Cortex of kidney (tissue), 1 donor: ENCODE measurements at places on chromosomes 7 and 10.

DNA sequence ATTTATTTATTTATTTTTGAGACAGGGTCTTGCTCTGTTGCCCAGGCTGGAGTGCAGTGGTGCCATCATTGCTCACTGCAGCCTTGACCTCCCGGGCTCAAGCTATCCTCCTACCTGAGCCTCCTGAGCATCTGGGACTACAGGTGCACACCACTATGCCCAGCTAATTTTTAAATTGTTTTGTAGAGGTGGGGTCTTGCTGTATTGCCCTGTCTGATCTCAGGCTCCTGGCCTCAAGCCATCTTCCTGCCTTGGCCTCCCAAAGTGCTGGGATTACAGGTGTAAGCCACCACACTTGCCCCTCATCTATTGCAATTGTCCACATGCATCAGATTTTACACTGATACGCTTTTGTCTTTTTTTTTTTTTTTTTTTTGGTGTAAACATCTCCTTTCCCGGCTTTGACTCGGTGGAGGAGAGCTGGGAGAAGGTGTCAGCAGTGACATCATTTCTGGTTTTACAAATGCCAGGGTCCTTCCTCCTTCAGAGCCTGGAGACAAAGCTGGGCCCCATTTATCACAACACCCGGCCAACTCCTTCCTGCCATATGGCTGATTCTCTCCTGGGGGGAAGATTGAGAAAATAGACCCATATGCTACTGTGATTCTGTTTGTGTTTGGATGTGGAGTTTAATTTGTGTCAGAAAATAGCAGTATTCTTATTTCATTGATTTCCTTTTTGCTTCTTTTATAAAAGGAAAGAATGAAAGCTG is 61.3 kb downstream of the GALNT17 start:
- DNase-seq: no peak

- DNase-seq: no peak
These were observed 222.6 kb upstream of the PPP1R3A start for GRCh38 chr7:114141415-114141814.

DNA sequence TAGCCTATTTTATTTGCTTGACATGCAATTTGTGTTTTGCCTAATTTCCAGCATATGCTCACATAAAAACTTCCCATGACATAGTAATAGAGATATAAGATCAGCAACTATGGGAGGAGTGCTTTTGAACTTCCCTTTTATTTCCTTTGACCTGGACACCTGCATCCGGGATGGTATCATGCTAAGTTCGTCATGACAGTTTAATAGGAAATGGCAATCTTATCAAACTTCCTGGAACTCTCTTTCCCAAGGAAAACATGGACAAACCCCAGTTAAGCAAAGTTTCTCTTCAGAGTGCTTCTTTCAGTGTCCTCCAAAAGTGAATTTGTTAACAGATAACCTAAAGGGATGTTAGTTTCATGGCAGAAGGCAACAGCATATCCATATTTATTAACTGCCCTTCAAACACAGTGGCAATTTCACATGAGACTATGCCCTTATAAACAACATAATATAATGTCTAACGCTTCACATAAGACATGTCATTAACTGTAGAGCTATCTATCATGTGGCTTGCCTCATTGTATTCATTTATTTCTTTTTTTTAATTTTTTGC is 474.7 kb upstream of the SEMA3A start:
- no peak for DNase-seq

GRCh38 chr10:129078746-129079145 is 388.3 kb upstream of the MGMT start:
- no peak for DNase-seq

GRCh38 chr7:84191842-84192241 is 2.7 kb downstream of the SEMA3A start:
- no peak for DNase-seq

GRCh38 chr7:126378642-126379041 is 874.1 kb downstream of the GRM8 start:
- no peak for DNase-seq

DNA sequence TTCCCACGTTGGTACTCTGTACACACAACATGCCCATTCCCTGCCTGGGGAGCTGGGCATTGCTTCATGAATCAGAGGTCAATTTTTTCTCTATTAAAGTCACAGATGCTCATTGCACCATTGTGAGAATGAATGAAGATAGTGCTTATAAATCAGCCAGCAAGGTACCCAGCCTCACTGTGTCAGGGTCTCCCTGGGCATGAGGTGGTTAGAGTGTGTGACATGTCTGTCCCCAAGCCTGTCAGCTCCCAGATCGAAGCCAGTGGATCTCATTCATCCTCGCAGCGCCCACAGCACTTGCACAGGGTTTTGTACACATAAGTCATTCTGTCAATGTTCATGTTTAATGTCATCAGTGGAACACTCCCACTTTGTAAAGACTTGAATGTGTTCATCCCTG is 126.8 kb downstream of the EGFR start:
- no peak for DNase-seq

- no peak for DNase-seq
These were observed 59.7 kb downstream of the ANKRD61 start for GRCh38 chr7:6090738-6091505.

- DNase-seq: no peak
These were observed 120.9 kb downstream of the PLXNA4 start for GRCh38 chr7:132455378-132455777.

DNA sequence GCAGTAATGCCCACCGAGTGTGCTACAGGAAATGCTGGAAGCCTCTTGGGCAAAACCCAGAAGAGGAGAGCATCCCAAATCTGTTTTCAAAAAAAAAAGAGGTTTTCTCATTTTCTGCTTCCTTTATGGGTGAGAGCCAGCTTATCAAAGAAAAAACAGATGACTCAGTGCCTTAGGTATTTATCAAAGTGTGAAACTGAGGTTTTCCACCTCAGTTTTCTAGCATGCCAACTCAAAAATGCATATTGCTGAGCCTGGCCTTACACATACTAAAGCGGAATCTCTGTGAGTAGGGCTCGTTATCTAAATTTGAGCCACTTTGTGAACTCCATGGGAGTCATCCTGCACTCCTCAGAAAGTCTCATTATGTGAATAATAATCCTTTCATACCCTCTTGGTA is 705.1 kb downstream of the SUGCT start:
- no peak for DNase-seq

- DNase-seq: no peak
These were observed 21.3 kb upstream of the ARHGAP21 start for GRCh38 chr10:24744946-24745345.

DNA sequence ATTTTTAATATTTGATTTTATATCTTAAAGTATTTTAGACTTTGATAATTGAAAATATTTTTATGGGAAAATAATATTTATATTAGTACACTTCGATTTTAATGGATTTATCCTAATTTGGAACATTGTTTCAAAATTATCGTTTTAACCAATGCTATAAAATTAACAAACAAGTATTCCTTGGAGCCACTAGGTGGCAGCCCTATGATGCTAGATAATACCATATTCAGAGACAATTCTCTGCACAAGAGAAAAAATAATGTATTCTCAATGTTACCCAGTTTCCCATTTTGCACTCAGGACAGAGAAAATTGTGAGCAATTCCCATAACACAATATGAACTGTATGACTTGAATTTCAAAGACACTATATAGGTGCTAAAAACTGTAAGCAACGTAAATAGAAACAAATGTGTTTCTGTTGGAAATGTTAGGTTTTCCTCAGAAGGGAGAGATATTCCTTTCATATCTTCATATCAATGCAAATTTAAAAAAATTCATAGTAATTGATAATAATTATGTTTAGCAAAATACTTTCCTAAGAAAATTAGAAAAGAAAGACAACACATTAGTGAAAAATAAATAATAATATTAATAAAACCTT is 237.8 kb downstream of the SEMA3E start:
- no peak for DNase-seq
